ENCODE measurements at places on chromosomes 16 and 17. TPM values are rescaled to one million over a fixed set of nuclear protein-coding genes. Genes with fewer than 3 reads are reported as not detected.

The RAB37 gene
- total RNA-seq: 58.5 TPM

The FNDC8 gene
- total RNA-seq: not detected

The BCO1 gene
- total RNA-seq: not detected

The ITGB3 gene
- total RNA-seq: 2.2 TPM

The CLEC18B gene
- total RNA-seq: 0.48 TPM

The SNX20 gene
- 94.7 TPM for total RNA-seq

The HOXB6 gene
- 0.60 TPM for total RNA-seq

The MPV17L gene
- not detected for total RNA-seq

The ACSM2A gene
- not detected for total RNA-seq

The KRTAP4-4 gene
- total RNA-seq: not detected

The PPP1R27 gene
- not detected for total RNA-seq

The SLC52A1 gene
- 0.68 TPM for total RNA-seq

The ZFPM1 gene
- 15.4 TPM for total RNA-seq

The BIRC5 gene
- 86.5 TPM for total RNA-seq

The GNGT2 gene
- 22.7 TPM for total RNA-seq

The PFAS gene
- 43.6 TPM for total RNA-seq

The TRIM16 gene
- 8.9 TPM for total RNA-seq

The KRT9 gene
- total RNA-seq: not detected
